ENCODE measurements at places on chromosomes 16 and 17. TPM values are rescaled to one million over a fixed set of nuclear protein-coding genes. Genes with fewer than 3 reads are reported as not detected.

CLEC19A gene
- not detected for polyA plus RNA-seq

RABEP1 gene
- 57.3 TPM for polyA plus RNA-seq

GPR139 gene
- not detected for polyA plus RNA-seq

FNDC8 gene
- polyA plus RNA-seq: not detected

SCGB1C2 gene
- not detected for polyA plus RNA-seq

SNAI3 gene
- polyA plus RNA-seq: 8.6 TPM

C16orf46 gene
- polyA plus RNA-seq: 0.89 TPM

PITPNM3 gene
- polyA plus RNA-seq: 5.8 TPM

CAPN15 gene
- polyA plus RNA-seq: 18.4 TPM

HEATR9 gene
- 0.12 TPM for polyA plus RNA-seq

TERB1 gene
- not detected for polyA plus RNA-seq

ITGAX gene
- not detected for polyA plus RNA-seq

FADS6 gene
- polyA plus RNA-seq: not detected

MILR1 gene
- 3.1 TPM for polyA plus RNA-seq

LAT gene
- 2.6 TPM for polyA plus RNA-seq

STXBP4 gene
- polyA plus RNA-seq: 6.9 TPM

PIRT gene
- not detected for polyA plus RNA-seq

GRAP gene
- 5.0 TPM for polyA plus RNA-seq

SOCS3 gene
- 82.5 TPM for polyA plus RNA-seq

PRSS36 gene
- polyA plus RNA-seq: not detected

CHD9NB gene
- 1.8 TPM for polyA plus RNA-seq

MMP25 gene
- 1.8 TPM for polyA plus RNA-seq

TBC1D3E gene
- polyA plus RNA-seq: not detected

SCARF1 gene
- polyA plus RNA-seq: 8.1 TPM

PLLP gene
- 0.97 TPM for polyA plus RNA-seq

LDHD gene
- 2.5 TPM for polyA plus RNA-seq

KCNAB3 gene
- polyA plus RNA-seq: 6.8 TPM

USP6 gene
- 8.4 TPM for polyA plus RNA-seq

CSF3 gene
- polyA plus RNA-seq: 0.28 TPM

IL17C gene
- not detected for polyA plus RNA-seq

MMP15 gene
- polyA plus RNA-seq: 24.6 TPM

COIL gene
- polyA plus RNA-seq: 18.8 TPM

TNFRSF17 gene
- not detected for polyA plus RNA-seq

GPRC5C gene
- polyA plus RNA-seq: not detected

KRTAP1-5 gene
- polyA plus RNA-seq: not detected

FOXN1 gene
- polyA plus RNA-seq: 1.2 TPM

CDH11 gene
- polyA plus RNA-seq: 49.6 TPM

SRL gene
- polyA plus RNA-seq: 532 TPM

CRYBA1 gene
- not detected for polyA plus RNA-seq

ZNF624 gene
- 7.2 TPM for polyA plus RNA-seq

TBX6 gene
- 0.39 TPM for polyA plus RNA-seq

Data from muscle of arm (tissue), 14 donors.